ENCODE measurements at places on chromosomes 1 and 21.
A peak's percentile ranks its signal among the peaks of the same experiment; 100 is the strongest.

- DNase-seq: no peak
These were observed 40.3 kb upstream of the CCDC27 start for GRCh38 chr1:3711780-3712451.

DNA sequence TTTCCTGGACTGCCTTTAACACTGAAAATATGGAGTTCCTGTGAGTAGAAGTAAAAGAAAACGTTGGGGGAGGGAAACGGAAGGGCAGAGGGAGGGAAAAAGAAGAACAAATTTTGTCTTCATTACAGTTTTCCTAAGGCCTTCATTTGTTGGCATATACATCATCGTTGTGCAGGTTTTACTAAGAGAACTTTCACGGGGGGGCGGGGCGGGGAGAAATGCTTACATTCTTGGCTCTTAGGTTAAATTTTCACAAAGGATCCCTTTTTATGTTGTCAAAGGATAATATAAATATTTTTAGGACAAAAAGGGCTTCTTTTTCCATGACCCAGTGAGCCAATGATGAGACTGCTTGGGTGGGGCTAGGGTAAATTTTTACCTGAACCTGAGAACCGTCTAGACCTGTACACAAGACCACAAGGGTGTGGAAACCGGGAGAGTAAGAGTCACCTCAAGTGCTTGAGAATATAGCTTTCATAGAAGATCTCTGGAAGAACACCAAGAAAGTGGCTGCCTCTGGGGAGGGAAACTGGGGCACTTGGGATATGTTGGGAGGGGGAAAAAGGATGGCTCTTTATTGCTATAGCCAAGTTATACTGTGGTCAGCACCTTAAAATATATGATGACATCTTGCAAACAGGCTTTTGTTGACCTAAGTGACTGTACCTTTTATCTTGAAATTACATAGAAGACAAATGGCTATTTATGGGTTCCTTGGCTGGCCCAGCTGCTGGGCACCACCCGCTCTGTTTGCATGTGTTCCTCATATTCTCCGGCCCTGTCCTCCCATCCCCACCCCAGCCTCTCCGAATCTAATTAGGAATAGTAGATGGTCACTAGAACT lies 2.0 kb upstream of the UTP25 start:
- no peak for DNase-seq

DNA sequence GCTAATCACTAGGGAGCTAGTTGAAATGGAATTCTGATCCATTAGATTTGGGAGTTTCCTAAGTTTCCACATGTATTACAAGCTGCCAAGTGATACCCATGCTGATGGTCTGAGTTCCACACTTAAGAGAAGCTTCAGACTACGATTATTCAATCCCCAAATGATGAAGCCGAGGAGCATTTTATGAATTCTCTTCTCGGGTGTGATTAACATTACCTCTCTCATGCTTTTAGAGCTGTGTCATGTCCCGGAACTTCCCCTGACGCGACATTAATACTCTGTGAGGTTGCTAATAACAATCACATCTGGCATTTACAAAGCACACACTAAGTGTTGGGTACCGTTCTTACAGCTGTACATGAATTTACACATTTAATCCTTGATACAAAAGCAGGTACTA lies 63.0 kb downstream of the KCNJ15 start:
- DNase-seq: no peak

DNA sequence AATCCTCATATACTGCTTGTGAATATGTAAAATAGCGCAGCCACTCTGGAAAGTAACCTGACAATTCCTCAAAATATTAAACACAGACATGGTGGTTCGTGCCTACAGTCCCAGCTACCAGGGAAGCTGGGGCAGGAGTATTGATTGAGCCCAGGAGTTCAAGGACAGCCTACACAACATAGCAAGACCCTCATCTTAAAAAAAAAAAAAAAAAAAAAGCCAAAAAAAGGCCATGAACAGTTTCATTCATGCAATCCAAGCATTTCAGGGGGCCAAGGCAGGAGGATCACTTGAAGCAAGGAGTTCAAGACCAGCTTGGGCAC lies 4.6 kb downstream of the USP48 start:
- DNase-seq: no peak

GRCh38 chr1:172928412-172928811 lies 122.3 kb downstream of the TNFSF18 start:
- no peak for DNase-seq

- no peak for DNase-seq
These were observed 88.5 kb downstream of the CEP350 start for GRCh38 chr1:180042988-180043622.

- DNase-seq: no peak
These were observed 26.4 kb downstream of the OPTC start for GRCh38 chr1:203520315-203520714.

DNA sequence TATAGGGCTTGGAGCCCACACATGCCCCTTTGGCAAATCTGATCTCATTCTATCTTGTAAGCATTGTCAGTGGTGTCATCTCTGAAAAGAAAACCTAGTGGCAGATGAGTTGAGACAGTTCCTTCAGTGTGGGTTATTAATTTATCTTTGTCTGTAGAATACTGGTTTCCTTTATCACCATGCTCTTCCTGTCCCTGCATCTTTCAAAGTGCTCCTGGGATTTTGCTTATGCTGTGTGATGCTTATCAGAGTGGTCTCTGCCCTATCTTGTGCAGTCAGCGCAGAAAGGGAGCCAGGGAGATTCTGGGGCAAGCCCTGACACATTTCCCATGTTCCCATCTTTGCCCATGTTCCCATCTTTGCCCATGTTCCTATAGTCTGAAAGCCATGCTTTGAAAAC lies 402.9 kb downstream of the RWDD3 start:
- DNase-seq: no peak

- DNase-seq: no peak
These were observed 319.0 kb downstream of the HHAT start for GRCh38 chr1:210647406-210648333.

DNA sequence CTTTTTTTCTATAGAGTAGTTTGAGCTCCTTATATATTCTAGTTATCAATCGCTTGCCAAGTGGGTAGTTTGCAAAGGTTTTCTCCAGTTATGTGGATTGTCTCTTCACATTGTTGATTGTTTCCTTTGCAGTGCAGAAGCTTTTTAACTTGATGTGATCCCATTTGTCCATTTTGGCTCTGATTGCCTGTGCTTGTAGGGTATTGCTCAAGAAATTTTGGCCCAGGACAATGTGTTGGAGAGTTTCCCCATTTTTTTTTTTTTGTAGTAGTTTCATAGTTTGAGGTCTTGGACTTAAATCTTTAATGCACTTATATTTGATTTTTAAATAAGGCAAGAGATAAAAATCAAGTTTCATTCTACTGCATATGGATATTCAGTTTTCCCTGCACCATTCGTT lies 774.8 kb upstream of the ADAMTS5 start:
- no peak for DNase-seq

GRCh38 chr21:45963232-45963570 lies 18.4 kb upstream of the COL6A1 start:
- DNase-seq: no peak

- DNase-seq: no peak
These were observed 136.8 kb downstream of the RUNX1 start for GRCh38 chr21:34912022-34912945.

GRCh38 chr1:197787056-197787455 lies 11.8 kb upstream of the DENND1B start:
- peak; percentile 43 for DNase-seq

DNA sequence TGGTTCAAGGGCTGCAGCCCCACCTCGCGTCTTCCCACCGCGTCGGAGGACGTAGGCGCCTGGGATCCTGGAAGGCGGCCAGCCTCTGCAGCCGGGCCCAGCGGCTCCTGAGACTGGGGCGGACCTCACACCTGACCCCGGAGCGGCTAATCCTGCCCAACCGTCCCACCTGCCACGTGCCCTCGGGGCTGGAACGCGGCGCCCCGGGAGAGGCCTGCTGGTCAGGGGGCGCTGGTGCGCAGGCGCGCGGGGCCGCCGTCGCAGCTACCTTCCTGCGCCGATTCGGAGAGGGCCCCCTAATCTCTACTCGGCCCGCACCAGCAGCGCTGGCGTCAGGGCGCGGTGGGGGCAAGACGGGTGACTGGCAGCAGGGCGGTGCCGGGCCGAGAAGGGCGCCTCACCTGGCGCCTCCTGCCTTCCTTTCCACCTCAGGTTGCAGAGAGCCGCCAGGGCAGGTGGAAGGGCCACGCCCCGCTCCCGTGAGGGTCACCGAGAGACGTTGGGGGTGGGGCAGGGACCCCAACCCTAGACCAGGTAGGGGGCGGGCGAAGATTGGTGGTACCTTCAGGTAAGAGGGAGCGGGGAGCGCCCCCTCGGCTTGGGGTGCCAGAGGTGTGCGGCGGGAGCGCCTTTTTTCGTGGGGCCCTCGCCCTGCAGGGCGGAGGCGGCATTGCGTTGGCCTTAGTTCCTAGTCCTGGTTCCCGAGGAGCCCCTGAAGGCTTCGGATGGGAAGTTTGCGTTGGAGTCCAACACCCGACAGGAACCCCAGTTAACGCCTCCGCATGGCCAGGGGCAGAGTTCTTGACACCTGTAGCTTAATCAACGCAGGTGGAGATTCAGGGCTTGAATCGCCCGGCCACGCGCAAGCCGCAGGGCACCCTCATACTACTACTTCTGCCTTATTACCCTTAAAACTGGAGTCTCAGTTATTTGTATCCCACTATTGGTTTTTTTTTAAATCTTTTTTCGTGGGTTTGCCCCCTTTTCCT lies at the start of gene TDRD5:
TDRD5 (plus strand) TSS at position 241 of the 989 bp plus-strand sequence. CDS start 784 bp downstream, outside the sequence.
- DNase-seq: no peak

- no peak for DNase-seq
These were observed 22.0 kb upstream of the BCAR3 start for GRCh38 chr1:93703643-93704042.

- no peak for DNase-seq
These were observed 29.5 kb downstream of the TLCD4 start for GRCh38 chr1:95146637-95147036.

DNA sequence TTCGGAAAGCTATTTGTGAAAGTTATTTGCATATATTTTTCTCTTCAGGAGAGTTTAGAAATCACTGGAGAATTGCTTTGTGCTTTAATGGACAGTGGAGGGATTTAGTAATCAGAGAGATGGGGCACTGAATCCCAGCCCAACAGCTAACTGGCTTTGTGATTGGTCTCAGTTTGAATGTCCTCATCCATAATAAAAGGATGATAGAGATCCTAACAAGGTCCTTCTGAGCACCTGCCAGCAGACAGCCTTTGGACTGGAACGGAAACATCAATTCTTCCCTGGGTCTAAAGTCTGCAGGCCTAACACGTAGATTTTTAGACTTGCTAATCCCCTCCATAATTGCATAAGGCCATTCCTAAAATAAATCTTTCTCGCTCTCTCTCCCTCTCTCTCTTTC lies 112.0 kb upstream of the ADAMTS5 start:
- no peak for DNase-seq

- DNase-seq: no peak
These were observed at the start of gene CLCA1 for GRCh38 chr1:86468501-86468977. TSS of gene CLCA1 (plus strand) at chr1:86468927. CDS start at chr1:86468972, 45 bp downstream.

- no peak for DNase-seq
These were observed 25.3 kb downstream of the KCND3 start for GRCh38 chr1:111963985-111964738.

- DNase-seq: no peak
These were observed 96.0 kb upstream of the ERRFI1 start for GRCh38 chr1:8122160-8122476.

- DNase-seq: peak; percentile 73
These were observed 60.7 kb upstream of the BTG3 start for GRCh38 chr21:17673261-17674020.

- no peak for DNase-seq
These were observed 28.1 kb upstream of the PLXNA2 start for GRCh38 chr1:208272311-208272710.

DNA sequence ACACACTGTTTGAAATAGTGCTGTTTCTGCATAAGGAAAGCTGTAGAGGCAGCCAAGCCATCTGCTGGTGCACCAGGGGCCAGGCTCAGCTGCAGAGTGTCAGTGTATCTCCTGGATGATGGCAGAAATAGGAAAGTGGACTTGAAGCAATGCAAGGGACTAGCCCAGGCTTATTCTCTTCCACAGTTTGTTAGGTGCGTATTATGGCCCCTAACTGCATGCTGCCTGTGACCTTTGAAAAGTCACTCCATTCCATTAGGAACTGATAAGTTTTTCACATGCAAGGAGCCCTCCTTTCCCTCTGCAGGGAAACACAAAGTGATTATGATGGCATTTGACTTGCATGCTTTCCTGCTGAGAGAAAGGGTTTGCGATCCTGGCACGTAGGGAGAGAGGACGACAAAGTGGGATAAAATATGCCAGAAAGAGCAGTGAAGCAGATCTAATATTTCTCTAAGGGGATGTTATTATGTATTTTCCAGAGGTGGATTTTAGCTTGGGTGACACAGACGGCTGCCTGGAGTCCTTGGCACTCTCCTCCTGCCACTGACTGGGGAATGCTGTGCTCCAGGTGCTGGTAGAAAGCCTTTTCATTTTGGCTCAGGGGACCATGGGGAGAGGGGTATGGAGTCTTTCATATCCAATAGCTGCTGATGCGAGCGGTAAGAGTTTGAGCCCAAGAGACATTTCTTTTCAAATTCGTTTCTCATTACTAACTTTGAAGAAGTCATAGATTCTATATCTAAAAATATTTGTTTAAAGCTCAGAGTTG lies 402.1 kb upstream of the B3GALT2 start:
- no peak for DNase-seq

DNA sequence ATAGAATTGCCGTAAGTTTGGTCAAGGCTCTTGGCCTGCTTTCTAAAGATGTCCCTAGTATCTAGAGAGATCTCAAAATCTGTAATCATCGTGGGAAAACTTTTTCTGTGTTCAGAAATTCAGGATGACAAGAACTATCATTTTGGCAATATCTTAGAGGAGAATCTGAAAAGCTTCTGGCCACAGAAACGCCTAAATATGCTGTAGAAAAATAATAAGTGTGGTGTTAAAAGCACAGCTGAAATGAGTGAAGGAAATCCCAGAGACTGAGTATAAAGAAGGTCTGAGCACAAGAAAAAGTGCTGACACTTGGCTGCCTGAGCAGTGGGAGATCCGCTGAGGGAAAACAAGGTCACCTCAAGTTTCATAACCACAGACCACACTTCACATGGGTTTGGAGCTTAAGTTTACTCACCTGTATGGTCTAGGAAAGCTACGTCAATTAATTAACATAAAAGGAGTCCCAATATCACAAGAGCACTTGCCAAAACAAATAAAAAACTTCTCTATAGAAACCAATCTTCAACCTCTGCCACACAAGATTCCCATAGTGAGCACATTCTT lies 235.2 kb upstream of the IRF2BP2 start:
- DNase-seq: no peak

DNA sequence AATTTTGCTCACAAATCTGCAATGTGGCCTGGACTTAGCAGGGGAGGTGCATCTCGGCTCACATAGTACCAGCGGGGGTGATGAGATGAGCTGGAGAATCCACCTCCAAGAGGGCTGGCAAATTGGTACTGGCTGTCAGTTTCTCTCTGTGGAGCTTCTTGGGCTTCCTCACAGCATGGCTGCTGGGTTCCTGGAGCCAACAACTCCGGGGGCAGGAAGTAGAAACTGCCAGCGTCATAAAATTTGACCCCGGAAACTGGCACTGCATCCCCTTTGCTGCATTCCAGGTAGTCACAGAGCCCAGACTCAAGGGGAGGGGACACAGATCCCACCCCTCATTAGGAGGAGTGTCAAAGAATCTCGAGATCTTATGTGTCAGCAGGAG lies 17.0 kb upstream of the TNFRSF1B start:
- no peak for DNase-seq

Data from COLO829 (cell line).